ENCODE measurements at places on chromosomes 5 and 9.

GRCh38 chr5:101103874-101104273, 200.8 kb upstream of the ST8SIA4 start:
- DNase-seq = no peak

DNA sequence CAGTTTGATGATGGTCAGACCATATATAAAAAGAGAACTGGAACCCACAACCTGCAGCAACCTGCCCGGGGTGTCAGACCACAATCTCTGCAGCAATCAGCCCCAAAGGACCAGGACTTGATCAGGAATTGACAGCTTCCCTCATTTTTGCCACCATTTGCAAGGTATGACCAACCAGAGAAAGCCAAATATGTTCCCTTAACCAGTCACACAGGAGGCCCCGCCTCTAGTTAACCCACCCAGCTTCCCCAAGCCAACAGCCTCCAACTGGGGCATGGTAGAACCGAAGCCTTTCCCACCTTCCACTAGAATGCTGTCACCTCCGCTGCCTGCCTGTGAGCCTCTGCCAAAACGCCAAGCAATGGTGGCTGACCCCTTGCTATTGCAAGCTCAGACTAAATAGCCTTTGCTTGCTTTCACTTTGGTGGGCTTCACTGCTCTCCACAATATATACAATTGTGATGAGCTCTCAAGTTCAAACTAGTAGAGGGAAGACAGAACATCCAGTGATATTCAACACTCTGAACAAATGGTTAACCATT, 86.3 kb downstream of the AK8 start:
- no peak for DNase-seq

- no peak for DNase-seq
Measured at GRCh38 chr5:43290726-43291125, 22.5 kb downstream of the HMGCS1 start.

DNA sequence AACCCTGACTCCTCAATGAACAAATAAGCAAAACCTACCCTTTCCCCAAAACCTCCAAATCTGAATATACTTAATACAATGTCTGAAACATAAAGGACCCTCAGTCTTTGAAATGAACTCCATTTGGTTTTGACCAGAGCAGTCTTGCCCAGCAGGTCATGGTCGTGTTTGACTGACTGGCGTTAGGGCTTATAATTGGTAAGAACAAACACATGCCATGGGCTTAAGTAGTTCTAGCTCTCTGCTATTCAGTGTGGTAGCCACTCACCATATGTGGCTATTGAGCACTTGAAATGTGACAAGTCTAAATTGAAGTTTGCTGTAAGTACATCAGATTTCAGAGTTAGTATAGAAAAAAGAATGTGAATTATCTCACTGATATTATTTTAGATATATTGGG, 42.1 kb downstream of the LRRTM2 start:
- no peak for DNase-seq

DNA sequence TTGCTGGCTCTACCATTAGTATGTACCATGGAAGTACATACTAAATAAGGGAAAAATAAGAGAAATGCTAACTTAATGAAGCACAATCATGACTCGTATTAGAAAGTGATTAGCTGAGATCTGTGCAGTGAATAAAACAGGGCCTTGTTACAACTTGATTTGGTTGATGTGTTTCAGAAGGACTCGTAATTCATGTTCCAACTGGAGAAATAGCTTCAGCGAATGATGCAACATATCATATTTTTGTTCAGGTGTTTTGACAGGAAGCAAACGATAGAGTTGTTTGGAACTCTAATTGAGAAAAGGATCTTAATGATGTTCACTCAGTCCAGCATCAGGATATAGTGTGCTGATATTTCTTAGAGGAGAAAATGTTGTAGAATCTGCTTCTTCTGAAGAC, 474.6 kb upstream of the WWC1 start:
- DNase-seq = no peak

DNA sequence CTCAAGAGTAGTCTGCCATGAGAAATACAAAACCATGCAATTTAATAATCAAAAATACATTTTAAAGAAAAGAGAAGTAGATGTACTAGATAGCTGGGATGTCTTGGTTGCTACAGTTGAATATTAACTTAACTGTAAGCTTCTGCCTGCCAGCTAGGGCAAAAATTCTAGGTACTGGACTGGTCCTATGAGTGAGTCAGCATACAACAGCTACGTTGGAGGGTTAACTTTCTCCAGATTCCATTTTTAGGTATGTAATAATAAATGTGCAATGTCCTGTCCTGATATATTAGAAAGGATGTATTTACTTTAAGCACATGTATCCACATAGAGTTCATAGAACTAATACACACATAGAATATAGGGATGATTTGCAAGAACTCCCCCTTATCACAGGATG, 230.1 kb downstream of the CAAP1 start:
- no peak for DNase-seq

GRCh38 chr5:113271015-113271414, 163.8 kb downstream of the TSSK1B start:
- no peak for DNase-seq

DNA sequence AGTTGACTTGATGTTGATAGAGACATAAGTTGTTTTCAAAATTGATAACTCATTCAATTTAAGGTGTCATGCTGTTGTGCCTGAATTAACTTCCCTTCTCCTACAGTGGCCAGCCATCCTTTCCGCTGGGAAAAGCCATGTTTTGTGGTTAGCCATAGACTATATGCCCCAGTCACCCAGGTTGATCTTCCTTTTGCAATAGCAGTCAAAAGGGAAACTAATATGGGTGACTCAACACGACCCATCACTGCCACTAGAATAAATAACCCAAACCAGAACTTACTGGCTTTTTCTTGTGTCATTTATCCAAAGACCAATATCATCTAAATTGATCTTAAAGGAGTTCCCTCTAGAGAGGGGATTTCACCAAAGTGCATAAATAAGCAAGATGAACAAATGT, 87.4 kb downstream of the PTCD2 start:
- DNase-seq = no peak

DNA sequence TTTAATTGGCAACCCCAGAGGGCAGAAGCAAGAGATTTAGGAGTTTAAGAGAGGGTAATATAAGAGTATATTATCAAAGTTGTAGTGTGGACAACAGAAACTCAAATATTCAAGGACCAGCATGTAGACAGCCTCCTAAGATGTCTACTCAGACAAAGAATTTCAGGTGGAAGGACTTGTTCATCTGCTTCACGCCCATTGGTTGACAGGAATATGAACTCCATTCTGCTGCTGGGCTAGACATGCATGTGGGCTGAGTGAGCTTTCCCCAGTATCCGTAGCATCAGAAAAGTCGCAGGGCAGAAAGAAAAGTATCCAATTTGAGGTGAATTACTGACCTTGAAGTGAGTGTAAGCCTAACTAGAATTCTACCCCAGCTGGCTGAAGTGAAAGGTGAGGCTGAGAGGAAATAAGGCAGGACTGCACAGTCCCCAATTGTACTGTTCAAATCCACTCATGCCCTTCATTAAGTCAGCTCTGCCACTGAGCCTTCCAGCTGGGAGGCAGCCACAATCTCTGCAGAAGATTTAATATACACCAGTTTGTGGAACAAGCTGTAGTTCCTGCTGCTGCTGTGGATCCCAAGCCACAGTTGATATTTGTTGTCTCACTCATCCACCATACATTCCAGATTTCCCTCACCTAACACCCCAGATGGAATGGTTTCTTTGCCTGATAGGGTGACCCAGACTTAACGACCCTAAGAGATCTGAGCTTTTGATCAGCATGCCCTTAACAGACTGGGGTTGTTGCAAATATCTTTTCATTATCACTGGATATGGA, 41.2 kb downstream of the PDCD1LG2 start:
- no peak for DNase-seq

DNA sequence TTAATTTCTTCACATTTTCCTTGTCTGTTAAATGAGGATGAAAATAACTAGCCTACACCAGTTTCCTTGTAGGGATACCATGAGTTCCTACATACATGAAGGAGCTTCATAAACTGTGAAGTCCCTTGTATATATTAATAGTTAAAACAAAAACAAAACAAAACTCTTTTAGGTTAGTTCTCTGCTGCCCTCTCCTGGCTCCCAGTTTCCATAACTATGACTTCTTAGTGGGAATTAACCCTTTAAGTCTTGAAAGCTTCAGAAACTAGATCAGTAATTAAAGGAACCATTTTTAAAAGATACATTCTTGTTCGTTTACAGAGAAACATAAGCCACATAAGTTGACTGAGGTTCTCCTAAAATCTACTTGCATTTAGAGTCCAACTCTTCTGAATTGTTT, 500.0 kb upstream of the C9orf72 start:
- no peak for DNase-seq

- no peak for DNase-seq
Measured at GRCh38 chr5:103780794-103781193, 218.2 kb upstream of the NUDT12 start.

GRCh38 chr5:91010090-91010489, 373.0 kb downstream of the ARRDC3 start:
- DNase-seq = no peak

DNA sequence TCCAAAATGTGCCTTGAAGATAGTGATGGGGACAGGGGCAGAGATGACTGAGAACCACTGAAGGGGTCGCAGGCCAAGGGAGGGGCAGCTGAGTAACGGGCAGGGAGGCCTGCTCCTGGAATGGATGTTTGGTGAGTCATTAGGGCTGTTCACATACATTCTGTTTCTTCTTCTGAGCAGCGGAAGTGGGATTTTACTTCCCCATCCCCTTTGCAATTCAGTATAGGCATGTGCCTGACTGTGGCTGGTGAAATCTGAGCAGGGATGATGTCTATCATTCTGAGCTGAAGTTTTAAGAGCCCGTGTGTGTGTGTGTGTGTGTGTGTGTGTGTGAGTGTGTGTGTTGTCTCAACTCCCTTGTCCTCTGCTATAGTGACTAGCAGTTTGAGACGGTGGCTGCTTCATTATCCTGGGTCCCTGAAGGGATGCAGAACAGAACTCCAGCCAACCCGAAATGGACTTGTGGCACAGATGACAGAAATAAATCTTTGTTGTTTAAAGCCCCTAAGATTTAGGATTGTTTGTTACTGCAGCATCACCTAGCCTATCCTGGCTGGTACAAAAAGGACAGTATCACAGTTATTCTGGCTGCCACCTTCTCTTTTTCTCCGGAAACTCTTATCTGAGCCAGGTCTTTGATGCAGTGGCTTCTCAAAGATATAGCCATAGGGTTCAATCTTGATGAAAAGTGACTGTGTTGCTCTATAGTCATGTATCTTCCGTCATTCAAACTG, 29.2 kb upstream of the TGFBI start:
- no peak for DNase-seq

- DNase-seq = no peak
Measured at GRCh38 chr5:55159763-55160492, at the start of gene GPX8. GPX8 (plus strand) TSS chr5:55160171; CDS start chr5:55160193, 22 bp downstream.

- no peak for DNase-seq
Measured at GRCh38 chr9:19032406-19032805, 603 bp downstream of the SAXO1 start.

GRCh38 chr5:111237470-111237869, 13.3 kb downstream of the CAMK4 start:
- no peak for DNase-seq

DNA sequence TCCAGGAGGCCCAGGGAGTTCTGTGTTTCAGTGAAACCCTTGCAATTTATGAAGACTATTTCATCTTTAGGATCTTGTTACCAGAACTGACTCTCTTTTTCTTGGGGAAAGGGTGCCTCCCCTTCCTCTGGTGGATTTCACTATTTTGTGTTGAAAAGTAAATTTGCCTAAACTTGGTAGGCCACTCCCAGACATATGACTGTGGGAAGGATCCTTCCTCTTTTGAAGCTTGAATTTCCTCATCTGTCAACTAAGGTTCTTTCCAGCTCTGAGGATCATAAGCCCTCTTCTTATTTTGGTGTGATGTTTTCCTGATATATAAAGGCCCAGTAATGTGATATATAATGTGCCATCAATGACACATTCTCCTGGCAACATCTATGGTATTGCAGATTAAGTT, 59.1 kb upstream of the ZFAND5 start:
- DNase-seq = no peak

- DNase-seq = no peak
Measured at GRCh38 chr5:53109056-53109442, 508 bp downstream of the MOCS2 start.

DNA sequence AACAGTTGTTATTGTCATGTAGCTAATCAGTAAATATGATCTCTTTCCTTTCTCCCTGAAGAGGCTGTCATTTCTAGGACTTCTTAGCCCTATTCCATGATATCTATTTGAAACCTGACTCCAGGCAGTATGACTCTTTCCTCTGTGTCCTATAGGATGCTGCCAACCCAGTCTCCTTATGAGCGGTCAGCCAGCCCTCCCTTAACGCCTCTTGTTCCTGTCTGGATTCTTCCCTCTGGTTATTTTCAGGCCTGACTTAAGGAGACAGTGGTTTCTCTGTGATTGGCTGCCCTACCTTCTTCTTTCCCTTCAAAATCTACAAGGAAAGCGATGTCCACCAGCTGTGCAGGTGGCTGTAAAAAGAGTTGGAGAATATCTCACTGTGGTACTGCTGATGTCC, 19.4 kb upstream of the C5orf63 start:
- DNase-seq = no peak

DNA sequence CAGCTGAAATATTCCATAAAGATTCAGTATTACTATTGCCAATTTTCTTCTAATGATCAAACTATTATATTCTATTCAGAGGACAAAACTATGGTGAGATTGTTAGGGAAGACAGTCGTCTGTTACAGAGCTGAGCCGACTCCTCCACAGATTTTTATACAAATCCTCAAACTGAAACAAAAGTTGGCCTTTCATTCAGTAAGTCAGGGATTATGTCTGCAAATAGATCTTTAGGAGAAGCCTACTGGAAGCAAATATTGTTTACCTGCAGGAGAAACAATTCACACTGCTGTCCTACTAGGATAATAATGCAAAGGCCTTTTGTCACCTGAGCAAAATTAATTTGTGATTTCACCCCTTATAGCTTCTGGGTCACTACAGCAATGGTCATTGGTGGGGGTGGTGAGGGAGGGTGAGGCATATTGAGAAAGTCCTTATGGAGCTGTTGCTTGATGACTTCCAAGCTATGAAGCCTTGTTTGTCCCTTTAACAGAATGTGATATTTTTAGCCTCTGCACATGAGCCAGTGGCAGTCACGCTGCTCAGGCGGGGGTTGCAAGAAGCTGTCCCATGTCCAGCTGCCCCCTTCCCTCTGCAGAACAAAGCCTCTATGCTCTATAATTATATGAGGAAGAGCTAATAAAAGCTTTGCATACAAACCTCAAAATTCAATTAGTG, 200.5 kb upstream of the KLF9 start:
- no peak for DNase-seq

DNA sequence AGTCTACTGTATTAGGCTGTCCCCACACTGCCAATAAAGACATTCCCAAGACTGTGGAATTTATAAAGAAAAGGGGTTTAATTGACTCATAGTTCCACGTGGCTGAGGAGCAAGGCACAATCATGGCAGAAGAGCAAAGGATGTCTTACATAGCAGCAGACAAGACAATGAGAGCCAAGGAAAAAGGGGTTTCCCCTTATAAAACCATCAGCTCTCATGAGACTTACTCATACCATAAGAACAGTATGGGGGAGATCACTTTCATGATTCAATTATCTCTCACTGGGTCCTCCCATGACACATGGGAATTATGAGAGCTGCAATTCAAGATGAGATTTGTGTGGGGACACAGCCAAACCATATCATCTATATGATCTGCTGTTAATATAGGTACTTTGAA, 14.8 kb upstream of the FSTL4 start:
- no peak for DNase-seq

Data from activated naive CD4-positive, alpha-beta T cell (primary cell).